ENCODE measurements at places on chromosomes 12 and 14.

DNA sequence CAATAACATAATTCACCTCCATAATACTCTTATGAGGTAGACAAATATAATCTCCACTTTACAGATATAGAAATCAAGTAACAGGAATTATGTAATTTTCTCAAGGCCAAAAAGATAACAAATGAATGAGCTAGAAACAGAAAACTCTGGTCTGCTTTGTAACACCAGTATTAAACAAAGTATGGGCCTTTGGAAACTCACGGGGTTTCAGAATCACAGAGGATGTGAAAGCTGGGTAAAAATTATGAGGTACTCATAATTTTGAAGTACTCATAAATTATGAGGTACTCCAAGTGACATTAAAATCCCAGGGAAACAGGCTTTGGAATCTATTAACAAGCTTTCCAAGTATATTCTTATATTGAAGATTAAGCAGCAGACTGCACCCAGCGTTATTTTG, 140.2 kb downstream of the MED13L start:
- no peak for DNase-seq

DNA sequence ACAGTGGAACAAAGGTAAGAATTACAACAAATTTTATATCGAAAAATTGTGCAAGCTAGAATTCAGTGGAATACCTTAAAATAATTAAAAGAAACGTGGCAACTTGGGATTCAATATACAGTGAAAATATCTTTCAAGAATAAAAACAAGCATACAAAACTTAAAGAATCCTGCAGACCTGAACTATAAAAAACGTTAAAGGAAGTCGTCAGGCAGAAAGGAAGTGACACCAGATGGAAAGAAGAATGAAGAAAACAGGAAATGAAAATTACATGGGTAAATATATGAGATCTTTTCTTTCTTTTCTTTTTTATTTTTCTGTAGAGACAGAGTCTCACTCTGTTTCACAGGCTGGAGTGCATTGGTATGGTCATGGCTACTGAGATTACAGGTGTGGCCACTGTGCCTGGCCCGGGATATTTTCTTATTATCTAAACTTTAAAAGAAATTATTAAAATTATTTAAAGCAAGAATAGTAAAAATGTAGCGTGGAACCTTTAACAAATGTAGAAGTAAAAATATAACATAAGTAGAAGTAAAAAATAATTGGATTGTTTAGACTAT, 4.7 kb downstream of the MGP start:
- DNase-seq = no peak

- DNase-seq = no peak
Observed at GRCh38 chr14:76701436-76701835, 59.8 kb upstream of the VASH1 start.

GRCh38 chr14:70721542-70721941, 79.8 kb downstream of the TTC9 start:
- DNase-seq = no peak

DNA sequence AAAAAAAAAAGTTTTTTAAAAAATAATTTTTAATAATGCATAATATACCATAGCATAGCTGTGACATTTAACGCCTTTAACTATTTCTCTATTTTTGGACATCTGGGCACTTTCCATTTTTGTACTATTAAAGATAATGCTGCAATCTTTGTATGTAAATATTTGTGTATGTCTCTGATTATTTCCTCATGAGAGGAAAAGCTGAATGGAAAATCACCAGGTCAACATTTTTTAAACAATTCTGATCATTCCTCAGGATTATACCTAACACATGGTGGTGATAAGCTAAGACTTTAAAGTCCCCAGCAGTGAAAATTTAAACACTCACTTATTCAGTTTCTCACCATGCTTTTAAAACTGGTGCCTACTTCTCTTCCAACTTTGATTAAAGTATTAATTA, 31.3 kb upstream of the NR1H4 start:
- no peak for DNase-seq

DNA sequence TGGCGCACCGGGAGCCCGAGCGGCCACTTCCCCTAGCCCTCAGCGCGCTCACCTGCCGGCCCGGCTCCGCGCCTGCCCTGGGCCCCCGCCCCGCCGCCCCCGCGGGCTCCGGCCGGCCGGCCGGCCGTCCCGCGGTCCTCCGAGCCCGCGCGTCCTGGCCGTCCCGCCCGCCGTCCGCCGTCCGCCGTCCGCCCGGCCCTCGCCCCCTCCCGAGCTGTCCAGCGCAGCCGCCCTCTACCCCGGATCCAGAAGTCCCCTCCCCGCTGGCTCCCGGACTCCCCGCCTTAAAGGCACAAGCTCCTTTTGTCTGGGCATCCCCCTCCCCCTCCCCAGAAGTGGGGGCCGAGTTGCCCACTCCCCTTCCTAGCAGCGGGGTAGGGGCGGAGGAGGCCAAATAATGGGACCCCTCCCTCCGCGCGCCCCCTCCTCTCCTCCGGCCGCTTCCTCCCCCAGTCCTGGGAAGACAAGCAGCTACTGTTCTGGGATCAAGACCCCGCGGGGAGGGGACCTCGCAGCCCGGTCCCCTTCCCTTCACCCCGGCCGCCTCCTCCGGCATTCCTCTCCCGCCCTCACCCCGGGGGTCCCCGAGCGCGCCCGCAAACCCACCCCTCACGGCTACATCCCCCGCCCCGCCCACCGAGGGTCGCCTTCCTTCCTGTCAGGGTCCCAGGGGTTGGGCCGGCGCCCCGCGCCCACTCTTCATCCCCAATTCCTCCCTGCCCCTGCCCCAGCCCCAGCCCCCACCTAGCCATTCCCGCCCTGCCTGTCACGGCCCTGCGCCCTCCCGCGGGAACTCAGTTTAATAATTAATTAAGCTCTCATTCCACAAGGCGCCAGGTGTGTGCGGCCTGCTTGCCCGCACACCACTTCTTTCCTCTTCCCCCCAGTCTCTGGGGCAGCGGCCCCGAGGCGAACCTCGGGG, at the start of gene ADCY6:
TSS of gene ADCY6 (minus strand) at position 236 of the 922 bp plus-strand sequence. CDS start 5,655 bp downstream, outside the sequence.
- peak; percentile 57 for DNase-seq
